ENCODE measurements at places on chromosomes 7 and 10.

- no peak for DNase-seq
These were observed 10.1 kb upstream of the EGR2 start for GRCh38 chr10:62826273-62826672.

DNA sequence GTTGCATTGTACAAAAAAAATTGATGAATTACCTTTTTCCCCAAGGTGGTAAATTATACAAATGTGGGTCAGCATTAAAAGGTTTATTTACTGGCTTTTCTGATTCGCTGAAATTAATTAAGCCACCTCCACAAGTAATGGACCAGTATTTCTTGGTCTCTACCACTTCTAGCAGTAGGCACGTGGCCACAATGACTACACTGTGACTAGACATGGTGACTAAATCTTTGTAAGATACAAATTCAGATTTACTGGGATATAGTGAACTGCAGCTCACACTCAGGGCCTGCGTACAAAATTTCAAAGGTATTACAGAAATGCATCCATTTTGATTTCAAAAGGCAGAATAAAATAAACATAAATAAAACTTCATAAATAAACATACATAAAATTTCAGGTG lies 10.9 kb downstream of the HPSE2 start:
- no peak for DNase-seq

GRCh38 chr7:129401967-129402860 lies 32.0 kb upstream of the STRIP2 start:
- no peak for DNase-seq

DNA sequence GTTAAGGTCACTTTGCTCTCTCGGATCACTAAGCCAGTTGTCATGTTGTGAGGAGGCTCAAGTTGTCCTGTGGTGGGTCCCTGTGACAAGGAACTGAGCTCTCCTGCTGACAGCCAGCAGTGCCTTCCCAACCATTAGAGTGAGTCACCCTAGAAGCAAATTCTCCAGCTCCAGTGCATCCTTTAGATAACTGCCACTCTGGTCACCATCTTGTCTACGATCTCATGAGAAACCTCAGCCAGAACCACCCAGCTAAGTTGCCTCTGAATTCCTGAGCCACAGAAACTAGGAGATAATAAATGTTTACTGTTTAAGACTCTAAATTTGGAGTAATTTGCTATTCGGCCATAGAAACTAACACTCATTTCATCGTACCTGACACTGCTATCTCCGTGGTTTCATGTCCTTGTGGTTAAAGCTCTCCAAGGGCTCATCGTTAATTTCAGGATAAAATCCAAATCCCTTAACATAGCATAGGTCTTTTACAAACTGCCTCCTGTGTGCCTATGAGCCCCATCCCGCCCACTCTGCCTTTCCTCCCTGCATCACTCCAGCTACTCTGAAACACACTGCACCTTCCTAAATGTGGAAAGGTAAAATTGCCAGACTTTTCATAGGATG lies 56.5 kb upstream of the WIPF3 start:
- DNase-seq = no peak

- no peak for DNase-seq
These were observed 8.9 kb downstream of the IGFBP1 start for GRCh38 chr7:45897042-45897690.

DNA sequence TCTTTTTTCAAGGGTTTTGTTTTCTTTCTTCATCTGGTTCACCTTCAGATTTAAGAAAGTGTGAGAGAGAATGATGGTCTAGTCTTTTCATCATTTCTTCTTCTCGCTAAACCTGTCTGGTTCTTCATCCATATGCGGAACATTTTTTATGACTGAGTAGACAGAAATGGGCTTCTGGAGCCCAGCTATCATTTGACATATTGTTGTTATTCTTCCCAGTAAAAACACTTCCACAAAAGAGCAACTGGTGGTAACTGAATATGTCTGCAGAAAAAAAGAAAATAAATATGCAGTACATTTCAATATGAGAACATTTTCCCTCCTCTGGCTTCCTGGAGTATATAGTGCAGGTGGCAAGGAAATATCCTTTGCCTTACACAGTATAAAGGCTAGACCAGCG lies 209.5 kb downstream of the JCAD start:
- DNase-seq = no peak

DNA sequence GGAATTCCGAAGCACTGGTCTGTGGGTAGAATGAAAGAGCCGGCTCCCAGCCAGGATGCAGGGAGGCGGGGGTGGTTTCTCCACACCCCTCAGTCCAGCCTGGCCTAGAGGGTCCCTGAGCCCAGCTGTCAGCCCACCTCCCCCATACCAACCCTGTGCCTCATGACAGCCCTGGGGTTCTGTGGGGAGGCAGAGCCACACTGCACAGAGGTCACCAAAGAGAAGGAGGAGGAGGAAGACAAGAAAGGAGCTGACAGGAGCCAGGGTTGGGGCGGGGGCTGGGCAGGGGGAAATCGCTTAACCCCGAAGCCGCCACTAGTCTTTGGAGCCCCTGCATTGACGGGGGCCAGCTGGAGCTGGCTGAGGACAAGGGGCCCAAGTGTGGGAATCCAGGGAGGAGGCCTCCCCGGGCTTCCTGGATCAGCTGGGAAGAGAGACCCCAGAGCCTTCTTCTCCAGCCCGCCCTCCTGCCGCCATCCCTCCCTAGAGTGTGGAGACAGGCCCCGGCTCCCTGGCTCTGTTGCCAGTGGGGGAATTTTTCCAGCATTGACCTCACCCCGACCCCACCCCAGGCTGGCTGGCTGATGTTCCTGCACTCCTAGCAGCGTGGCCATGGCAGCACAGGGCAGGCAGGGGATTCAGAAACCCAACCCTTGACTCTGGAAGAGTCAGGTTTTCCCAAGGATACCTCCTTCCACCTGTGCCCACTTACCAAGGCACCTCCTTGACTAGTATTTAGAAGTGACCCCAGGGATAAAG lies 32.5 kb downstream of the KAZALD1 start:
- no peak for DNase-seq

DNA sequence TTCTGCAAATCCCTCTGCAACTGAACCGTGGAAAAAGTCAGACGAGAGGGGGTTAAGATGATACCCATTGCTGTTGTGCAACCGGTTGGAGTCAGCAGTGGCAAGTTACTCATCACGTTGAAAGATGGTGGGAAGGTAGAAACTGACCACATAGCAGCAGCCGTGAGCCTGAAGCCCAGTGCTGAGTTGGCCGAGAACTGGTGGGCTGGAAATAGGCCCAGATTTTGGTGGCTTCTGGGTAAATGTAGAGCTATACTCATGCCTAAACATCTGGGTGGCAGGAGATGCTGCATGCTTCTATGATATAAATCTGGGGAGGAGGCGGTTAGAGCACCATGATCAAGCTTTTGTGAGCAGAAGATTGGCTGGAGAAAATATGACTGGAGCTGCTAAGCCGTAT lies 78.6 kb downstream of the ARL5B start:
- DNase-seq = no peak

GRCh38 chr7:49417034-49417433 lies 356.4 kb upstream of the VWC2 start:
- no peak for DNase-seq

DNA sequence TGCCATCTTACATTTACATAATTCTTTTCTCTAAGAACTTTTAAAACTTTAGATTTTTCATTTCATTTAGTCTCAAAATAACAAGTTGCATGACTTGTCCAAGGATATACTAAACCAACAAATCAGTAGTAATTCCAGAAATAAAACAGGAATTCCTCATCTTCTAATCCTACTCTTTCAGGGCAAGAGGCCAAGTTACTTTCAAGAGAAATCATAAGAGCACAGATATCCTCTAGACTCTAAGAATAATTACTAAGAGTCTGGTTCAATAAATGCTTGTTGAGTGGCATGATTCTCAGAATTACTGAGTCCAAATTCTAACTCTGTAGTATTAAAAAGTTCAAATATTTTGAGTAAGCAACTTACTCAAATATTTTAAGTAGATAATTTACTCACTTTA lies 12.9 kb downstream of the PDZD8 start:
- no peak for DNase-seq

DNA sequence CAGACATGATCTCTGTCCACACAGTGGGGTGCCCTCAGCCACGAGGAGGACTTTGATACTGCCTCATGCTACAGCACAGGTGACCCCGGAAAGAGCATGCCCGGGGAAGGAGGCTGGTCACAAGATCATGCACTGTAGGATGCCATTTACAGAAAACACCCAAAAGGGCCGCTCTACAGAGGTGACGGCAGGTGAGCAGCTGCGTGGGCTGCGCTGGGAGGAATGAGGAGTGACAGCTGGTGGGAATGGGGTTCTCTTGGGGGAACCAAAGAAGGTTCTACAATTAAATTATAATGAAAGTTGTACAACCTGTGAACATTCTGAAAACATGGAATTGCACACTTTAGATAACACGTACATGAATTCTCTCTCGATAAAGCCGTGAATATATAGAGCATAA lies 12.0 kb downstream of the INTS1 start:
- DNase-seq = no peak

GRCh38 chr10:102676534-102677315 lies 32.4 kb downstream of the TRIM8 start:
- DNase-seq = no peak

GRCh38 chr7:2237109-2237602 lies 4.4 kb upstream of the MAD1L1 start:
- DNase-seq = no peak

DNA sequence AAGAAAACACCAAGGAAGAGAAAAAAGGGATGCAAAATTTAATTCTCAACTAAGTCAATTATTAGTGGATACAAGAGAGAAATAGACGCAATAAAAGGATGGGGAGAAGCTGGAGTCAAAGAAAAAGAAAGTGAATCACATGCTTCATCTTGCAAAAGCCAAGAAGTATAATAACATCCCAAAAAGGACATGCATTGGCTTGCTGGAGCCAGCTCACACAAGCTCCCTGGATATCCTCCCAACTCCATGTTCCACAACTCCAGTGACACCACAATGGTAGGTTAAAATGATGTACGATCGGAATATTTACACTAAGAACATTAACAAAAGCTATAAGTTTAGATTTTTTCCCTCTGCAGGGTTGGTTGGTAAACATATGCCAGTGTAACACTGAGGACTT lies 72.4 kb downstream of the MACC1 start:
- DNase-seq = no peak

DNA sequence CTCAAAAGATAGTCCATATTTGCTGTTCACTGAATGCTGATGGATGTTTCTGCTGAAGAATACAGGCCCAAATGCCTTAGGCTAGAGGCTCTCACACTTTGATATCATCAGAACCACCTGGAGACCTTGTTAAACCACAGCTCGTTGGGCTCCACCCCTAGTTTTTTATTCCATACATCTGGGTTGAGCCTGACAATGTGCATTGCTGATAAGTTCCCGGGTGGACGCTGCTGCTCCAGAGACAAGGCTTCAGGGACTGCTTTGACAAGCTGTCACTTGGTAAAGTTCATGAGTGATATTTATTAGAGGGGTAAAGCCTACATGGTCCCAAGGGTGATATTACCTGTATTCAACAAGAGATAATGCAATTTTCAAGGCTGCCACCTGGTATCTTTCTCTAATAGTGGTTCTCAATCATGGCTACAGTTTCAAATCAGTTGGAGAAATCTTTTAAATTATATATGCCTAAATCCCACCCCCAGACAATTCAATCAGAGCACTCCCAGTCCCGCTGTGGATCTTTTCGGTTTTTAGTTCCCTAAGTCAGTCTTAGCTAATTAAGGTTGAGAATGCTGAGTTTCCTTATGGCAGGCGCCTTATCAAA lies 107.1 kb upstream of the GSDME start:
- DNase-seq = no peak

GRCh38 chr10:133030781-133031180 lies 56.9 kb upstream of the ADGRA1 start:
- no peak for DNase-seq

GRCh38 chr10:23174074-23174976 lies 17.8 kb upstream of the PTF1A start:
- DNase-seq = no peak

DNA sequence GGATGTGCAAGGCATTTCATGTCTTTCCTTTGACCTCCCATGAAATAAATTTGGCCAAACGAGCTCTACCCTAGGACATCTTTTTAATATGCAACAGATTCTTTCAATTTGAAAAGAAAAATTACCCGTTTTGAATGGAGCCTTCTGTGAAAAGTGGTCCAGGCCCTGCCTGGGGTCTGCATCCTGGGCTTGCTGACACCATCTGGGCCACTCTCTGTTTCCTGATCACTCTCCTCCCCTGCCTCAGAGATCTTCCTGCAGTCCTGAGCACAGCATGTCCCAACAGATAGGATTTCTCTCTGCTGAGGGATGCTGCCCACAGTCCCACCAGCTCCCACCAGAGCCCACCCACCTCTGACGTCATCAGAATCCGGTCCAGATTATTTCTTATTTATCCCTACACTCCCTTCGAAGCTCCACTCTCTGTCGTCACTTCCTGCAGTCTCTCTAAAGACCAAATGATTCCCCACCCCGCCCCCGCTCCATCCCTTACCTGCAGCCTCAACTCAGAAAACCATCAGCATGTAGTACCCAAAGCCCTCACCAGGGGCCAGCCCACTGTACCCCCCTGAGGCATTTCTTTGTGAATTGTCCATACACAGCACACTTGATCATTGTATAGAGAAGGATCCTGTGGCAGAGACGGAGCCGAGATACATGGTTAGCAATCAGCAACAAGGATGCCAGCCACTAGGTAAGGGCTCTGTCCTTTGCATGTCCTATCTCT lies 192.1 kb upstream of the MGMT start:
- DNase-seq = no peak

DNA sequence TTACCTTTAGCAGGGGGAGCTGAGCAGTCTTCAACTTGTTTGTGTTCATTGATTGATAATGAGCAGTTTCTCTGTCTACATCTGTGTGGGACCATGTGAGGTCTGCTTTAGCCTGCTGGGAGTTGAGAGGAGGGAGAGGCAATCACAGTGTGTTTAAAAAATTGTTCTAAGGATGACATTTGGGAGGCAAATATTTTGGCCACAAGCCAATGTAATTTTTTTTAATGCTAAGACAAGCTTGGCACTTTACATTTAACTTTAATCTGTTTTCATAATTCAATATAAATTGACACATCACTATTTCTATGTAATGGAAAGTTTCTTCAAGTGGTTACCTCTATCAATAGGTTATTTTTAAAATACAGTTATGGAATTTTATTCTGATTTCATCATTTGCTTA lies 55.9 kb upstream of the SEMA3A start:
- no peak for DNase-seq

DNA sequence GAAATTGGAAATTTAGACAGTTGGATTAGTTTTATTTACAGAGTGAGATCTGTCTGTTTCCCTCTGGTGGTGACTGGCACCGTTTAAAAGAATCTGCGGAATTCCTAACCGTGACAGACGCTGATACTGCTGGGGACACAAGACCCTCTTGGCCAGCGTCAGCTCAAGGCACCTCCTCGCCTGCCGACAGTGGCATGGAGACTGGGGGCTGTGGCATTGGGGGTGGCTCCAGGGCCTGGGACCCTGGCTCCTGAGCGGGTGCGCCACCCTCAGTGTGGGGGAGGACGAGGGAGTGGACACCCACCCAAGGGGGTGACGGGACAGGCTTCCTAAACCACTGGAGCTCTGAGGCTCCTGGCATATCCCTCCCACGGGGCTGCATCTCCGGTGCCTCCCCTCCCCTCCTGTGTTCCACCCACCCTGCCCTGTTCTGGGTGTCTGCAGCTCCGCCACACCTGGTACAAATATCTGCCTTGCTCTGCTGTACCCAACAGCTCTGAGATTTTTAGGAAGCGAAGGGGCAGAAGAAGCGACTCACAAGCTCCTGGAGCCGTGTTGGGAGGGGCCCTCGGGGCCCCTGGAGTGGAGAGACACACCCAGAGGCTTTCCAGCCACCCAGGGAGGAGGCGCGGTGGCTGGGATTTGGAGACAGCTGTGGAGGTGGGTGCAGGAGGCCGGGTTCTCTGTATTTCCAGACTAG lies 178.7 kb downstream of the DNAJB6 start:
- DNase-seq = no peak

- DNase-seq = peak; percentile 48
These were observed 31.7 kb downstream of the TECTB start for GRCh38 chr10:112314822-112315474.

GRCh38 chr10:3067859-3068179 lies 471 bp downstream of the PFKP start:
- no peak for DNase-seq

Data from activated T-helper 1 cell treated with anti-CD3 and anti-CD28 coated beads, Interleukin-2, amount 50 U/mL, for 16 hours (primary cell).